ENCODE measurements at places on chromosomes 2 and 18.

- DNase-seq = no peak
These were observed 290.7 kb downstream of the CYP26B1 start for GRCh38 chr2:71856773-71857525.

GRCh38 chr2:21333684-21334083 lies 209.9 kb downstream of the TDRD15 start:
- DNase-seq = no peak

DNA sequence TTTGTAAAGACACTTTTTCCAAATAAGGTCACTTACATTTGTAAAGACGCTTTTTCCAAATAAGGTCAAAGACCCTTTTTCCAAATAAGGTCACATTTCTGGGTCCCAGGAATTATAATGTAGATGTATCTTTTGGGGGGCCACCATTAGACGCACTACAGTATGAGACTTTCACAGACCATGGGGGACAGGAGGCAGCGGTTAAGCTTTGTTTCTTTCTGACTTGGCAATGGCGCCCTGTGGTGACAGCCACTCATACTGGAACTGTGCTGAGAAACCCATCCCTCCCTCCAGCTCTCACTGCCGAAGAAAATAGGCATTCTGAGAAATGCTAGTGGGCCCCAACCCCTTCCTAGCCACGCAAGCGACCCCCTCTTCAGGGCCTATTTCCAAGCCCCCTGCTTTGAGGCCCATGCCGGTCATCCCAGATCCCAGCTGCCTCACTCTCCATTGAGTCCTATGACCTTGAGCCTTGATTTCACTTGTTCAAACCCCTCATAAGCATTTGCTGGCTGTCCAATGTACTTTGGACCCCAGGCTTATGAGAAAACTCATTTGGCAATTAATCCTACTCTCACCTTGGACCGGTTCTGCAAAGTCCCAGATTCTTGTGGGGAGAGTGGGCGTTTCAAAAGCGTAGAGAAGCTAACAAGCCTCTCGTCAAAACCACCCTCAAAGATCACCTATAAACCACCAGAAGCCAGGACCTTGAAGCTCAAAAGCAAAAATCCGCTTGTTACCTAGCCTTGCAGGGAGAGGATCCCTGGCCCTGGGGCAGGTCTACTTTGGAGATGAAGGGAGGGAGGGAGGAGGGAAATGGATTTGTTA lies 11.3 kb upstream of the SPATA3 start:
- DNase-seq = no peak

GRCh38 chr2:167430447-167430846 lies 542.2 kb downstream of the XIRP2 start:
- no peak for DNase-seq

DNA sequence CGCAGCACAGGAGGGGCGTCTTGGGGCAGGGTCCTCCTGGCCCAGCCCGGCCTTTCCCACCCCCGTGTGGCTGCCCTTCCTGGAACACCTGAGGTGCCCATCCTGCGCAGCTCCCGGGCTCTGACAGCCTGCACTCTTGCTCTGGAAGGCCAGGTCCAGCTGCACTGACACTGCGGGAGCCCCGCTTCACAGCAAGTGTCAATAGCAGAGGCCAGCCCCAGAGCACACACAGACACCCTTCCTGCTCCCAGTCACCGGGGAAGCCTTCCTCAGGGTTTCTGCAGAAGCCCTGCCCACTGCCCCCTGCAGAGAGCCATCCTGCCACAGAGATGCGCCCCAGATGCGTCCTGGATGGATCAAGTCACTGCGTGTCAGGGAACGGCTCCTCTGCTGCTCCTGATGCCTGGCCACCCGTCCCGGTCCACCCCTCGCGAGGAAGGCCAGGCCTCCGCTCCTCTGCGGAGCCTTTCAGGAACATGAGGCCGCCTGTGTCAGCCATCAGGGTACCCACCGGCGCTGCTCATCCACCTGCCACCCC lies 519.2 kb upstream of the MYT1L start:
- DNase-seq = no peak

GRCh38 chr2:168482269-168482668 lies 26.2 kb downstream of the CERS6 start:
- DNase-seq = no peak

GRCh38 chr2:120673571-120674061 lies 62.1 kb upstream of the GLI2 start:
- DNase-seq = no peak

GRCh38 chr2:44135296-44135695 lies 33.4 kb upstream of the PPM1B start:
- no peak for DNase-seq

- no peak for DNase-seq
These were observed 158.0 kb upstream of the TWIST2 start for GRCh38 chr2:238689871-238690389.

DNA sequence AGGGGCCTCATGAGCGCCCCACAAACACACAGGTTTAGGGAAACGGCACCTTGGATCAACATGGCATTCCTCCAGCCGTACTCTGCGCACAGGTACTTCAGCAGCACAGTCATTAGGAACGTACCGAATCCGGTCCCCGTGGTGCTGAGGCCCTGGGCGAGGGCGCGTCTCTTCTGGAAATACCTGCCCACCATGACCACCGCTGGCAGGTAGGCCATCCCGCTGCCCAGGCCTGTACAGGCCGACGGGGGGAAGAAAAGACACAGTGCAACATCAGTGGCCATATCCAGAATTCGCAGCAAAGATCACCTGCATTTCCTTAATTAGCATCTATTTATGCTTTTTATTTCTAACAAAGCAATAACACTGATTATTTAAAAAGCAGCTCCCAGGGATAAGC lies 22.2 kb downstream of the SLC16A14 start:
- DNase-seq = no peak

GRCh38 chr18:36665952-36666351 lies 162.8 kb downstream of the TPGS2 start:
- DNase-seq = no peak

DNA sequence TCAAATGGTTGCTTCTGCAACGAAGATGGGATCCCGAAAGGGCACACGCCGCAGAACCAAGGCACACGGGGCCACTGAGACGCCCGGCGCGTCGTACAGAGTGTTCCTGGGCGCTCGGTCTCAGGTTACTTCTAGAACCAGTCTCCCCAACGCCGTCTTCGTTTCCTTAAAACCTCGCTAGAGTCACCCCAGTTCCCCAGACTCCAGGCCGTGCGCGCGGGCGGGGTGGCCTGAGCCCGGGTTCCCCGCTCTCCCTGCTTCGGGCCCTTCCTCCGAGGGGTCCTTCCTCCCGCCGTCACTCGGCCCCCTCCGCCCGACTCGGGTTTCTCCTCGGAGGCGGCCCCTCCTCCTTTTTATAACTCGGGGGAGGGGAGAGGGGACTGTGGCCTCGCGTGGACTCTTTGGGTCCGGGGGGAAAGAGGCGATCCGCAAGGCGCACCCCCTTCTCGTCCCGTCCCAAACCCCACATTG lies 774 bp upstream of the FZD7 start:
- peak; percentile 13 for DNase-seq

DNA sequence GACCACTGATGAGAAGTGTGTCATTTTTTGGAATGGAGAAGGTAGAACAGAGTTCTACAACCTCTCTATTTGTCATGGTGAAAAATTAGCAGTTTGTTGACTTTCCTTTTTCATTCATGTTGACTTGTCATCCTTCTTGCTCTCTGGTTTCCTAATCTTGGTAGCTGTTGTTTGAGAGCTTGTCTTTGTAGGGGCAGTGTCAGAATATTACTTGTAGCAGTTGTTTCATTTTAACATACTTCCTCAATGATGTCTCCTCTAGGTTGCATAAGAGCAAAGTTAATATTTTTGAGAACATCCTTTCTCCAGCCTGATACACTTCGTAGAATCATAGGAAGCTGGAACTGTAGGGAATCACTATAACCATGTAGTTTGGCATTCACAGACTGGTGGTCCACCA lies 368.2 kb upstream of the FANCL start:
- no peak for DNase-seq

DNA sequence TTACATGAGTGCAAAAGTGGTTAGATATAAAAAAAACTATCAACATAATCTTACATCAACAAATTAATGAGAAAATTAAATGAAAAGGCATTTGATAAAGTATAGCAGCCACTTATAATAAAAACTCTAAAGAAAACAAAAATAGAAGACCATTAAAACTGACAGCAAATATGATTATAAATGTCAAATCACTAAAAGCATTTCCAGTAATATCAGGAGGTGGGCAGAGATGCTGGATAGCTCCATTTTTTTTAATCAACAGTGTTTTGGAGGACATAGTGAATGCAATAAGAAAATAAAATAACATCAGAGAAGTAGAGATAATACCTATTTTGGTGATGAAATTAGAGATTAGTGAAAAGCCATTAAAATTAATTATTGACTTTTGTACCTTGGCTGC lies 173.4 kb downstream of the LRRTM4 start:
- no peak for DNase-seq

DNA sequence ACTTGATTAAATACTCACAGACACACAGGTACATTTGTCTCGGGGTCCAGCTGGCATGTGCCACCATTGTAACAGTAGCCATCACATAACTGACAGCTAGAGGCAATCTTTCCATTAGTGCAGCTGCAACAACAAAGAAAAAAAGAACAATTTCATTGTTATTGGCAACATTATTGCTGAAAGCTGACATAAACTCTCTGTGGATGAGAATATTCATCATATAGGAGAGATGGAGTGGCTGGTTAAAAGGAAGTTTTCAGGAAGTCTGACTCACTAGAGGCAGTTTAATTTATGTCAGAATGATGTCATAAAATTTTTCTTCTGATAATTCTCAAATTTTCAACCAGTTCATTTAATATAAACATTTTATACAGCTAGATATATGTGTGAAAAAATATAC lies 1490.0 kb upstream of the NXPH2 start:
- no peak for DNase-seq

GRCh38 chr2:28487258-28487657 lies 8.6 kb upstream of the PLB1 start:
- no peak for DNase-seq

DNA sequence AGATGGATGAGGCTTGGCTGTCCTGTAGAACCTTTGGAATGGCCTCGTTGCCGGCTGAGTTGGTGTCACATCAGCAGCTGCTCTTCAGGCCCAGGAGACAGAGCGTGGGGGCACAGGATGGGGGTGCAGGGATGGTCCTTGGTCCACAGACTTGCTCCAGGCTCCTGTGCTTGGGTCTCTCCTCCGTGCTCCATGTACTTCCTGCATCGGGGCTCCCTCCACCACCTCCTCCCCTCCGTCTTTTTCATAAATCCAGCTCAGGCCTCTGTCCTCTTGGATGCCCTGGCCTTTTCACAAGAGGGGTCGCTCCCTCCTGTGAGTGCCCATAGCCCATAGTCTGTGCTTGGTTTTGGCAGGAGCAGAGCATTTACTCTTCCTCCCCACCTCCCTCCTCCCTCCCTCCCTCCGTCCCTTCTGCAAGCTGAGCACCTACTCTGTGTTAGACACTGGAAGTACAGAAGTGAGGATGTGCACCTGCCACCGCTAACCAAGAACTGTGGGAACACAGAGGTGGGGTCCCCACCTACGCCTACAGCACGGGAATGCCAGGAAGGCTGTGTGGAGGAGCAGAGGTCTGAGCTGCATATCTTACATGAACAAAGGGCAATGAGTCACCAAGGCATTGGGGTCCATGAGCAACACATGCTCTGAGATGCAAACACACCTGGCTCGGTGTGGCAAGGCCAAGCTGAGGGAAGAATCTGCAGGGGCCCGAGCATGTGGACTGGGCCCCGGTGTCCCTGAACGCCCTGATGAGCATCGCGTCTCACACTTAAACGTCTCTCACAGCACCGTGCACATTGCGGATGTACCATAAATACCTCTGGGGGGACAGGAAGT lies 458.7 kb upstream of the HS6ST1 start:
- no peak for DNase-seq

- DNase-seq = no peak
These were observed 106.7 kb downstream of the METTL8 start for GRCh38 chr2:171327043-171327496.

- no peak for DNase-seq
These were observed at the start of gene DPYSL5 for GRCh38 chr2:26847655-26848335. Gene DPYSL5 (plus strand): TSS chr2:26848132. CDS start chr2:26898500, 50,368 bp downstream.

- no peak for DNase-seq
These were observed 404.0 kb upstream of the MYT1L start for GRCh38 chr2:2735041-2735440.

- no peak for DNase-seq
These were observed 362.0 kb downstream of the ZNF521 start for GRCh38 chr18:24989760-24990593.

- DNase-seq = no peak
These were observed 331.0 kb downstream of the METTL4 start for GRCh38 chr18:2240311-2240705.

DNA sequence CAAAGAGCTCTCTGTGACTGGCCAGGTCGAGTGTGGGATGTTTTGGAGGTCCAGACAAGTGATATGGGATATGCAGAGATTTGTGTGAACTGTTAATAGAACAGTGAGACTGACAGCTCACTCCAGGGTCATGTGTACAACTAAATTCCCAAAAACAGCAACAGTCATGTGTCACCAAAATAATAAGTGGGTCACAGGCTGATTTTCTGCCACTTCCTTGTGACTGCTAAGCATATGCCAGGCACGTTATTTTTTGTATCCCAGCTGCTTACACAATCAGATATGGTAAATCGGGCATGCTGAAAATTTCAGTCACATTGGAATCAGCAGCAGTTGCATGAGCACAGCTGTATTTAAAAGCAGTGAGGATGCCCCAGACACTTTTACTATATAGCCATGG lies 198.7 kb downstream of the PTGR3 start:
- no peak for DNase-seq

GRCh38 chr18:27652480-27653121 lies 467.5 kb upstream of the CHST9 start:
- DNase-seq = no peak

DNA sequence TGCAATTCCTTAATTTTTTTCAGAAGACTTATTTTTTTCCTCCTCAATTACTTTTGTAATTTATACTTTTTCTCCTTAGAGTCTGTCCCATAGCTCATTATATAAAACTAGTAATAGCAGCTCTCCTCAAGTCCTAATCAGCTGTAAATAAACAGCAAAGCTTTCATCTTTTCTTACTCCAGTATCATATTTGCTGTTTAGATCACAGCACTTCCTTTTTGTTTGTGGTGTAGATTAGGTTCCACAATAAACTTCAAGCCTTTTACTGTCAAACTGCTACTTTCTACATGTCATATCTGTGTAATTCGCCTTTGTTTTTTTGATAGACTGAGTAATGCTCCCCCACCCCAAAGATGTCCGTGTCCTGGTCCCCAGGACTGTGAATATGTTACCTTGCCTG lies 25.5 kb downstream of the GCG start:
- no peak for DNase-seq

DNA sequence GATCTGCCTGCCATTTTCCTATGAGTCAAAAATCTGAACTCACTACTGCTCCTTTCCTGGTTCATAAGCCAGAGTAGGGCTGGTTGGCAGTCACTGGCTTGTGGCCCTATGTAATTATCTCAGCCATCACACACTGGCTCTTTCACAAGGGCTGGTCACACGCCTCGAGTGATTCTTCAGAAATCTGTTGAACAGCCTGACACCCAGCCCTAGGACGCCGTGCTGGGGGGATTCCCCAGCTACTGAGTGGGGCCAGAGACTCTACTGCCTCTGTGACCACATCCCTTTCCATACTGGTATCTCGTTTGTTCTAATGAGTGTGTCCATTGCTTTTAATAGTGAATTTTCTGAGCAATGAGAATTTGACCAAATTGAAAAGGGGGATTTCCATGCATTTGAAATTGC lies 45.8 kb upstream of the RBM44 start:
- no peak for DNase-seq

GRCh38 chr2:98464772-98465310 lies 20.2 kb downstream of the INPP4A start:
- DNase-seq = no peak

Data from T-helper 17 cell (primary cell).